ENCODE measurements at places on chromosomes 7 and 10.

DNA sequence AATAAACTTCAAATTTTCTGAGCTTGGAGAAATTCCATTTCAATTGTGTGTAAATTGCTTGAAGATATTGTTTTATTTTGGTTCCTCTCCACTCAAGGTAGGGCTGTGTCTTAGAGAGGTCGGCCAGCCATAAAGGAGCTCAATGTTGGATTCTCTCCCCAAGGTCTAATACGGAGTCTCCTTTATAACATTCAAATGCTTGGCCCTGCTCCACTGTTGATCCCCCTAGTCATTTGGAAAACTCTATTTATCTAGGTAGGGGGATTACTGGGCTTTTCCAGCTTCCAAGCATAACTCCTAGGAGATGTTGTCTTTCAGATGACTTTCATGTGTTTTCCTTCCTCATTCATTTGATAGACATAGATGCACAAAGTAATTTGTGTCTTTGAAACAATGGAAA is 170.9 kb downstream of the LRMDA start:
- DNase-seq: no peak

DNA sequence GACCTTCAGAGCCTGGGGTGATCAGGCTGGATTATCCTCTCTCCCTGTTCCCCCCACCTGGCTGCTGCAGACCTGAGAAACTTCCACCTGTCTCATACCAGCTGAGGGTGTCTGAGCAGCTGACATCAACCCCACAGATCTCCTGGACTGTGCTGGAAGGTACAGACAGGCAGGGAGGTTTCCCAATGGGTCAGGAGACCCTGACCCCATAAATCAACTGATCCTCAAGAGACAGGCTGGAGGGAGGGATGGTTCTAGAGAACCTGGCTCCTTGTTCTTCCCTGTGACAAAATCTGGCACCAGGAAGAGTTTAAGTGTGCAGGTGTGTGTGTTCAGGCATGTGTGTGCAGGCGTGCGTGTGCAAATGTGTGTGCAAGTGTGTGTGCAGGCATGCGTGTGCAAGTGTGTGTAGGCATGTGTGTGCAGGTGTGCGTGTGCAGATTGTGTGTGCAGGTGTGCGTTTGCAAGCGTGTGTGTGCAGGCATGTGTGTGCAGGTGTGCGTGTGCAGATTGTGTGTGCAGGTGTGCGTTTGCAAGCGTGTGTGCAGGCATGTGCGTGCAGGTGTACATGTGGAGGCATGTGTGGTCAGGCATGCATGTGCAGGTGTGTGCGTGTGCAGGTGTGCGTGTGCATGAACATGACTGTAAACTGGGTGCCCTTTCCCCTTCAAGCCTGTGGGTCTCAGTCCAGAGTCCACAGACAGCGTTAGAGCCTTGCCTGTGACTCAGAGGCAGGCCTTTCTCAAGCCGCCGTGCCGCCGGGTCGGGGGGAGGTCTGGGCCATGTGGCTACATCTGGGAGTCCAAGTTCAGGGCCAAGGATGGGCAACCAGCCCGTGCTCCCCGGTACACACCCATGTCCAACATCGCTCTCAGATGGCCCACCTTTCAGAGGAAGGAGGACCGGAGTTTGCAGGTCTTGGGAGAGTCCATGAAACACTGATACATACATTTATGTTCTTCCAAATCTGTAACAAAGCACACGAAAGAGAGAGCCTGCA is 50.1 kb upstream of the ELN start:
- no peak for DNase-seq

GRCh38 chr7:149286811-149287400 is 24.9 kb downstream of the ZNF783 start:
- DNase-seq: no peak

DNA sequence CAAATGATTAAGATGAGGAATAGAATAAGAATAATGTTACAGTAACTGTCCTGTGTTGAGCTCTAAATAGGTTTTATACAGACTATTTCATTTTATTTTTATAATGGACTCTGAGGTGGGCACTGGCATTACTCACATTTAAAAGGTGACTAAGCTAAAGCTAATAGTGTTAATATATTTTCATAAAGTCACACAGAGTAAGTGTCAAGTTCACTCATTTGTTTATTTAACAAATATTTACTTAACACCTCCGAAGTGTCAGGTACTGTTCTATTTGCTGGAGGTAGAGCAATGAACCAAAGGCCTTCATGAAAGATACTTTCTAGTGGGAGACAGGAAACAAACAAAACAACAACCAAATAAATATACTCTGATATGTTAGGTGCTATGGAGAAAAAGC is 44.0 kb downstream of the ASB4 start:
- no peak for DNase-seq

DNA sequence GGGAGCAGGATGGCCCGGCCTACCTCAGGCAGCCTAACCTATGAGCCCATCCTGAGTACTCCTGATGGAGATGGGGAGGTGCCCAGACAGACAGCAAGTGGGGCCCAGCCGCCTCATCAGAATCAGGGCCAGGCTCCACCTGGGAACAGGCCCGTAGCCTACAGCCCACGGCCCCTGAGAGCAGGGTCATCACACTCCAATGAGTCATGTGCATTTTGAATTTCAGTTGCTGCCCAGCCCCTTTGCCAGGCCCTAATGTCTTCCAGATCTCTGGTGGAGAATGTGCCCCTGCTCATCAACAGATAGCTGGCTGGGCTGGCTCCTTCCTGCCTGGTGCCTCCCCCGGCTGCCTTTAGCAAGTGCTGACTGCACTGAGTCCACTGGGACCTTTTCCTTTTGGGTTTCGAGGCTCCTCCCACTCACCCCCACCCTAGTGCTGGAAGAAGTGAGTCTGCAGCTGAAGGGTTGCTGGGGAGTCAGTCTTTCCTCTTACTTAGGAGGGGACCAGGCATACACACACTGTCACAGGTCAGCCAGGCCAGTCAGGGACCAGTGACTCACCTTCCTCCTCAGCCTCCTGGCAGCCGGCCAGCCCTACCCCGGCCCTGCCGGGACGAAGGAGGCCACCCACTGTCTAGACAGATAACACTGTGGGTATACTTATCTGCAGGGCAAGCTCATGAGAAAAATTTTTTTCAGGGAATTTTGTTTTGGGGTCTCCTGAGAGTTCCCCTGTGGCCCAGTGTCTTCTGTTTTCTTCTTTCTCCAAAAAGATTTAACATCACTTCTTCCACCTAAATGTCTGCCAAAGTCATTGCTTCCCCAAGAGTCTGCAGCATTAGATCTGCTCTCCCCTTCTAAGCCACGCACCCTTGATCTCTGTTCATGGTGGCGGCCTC is 9.1 kb upstream of the ASIC3 start:
- DNase-seq: peak; percentile 88

GRCh38 chr10:94292434-94293090 is 70.2 kb downstream of the NOC3L start:
- DNase-seq: no peak

DNA sequence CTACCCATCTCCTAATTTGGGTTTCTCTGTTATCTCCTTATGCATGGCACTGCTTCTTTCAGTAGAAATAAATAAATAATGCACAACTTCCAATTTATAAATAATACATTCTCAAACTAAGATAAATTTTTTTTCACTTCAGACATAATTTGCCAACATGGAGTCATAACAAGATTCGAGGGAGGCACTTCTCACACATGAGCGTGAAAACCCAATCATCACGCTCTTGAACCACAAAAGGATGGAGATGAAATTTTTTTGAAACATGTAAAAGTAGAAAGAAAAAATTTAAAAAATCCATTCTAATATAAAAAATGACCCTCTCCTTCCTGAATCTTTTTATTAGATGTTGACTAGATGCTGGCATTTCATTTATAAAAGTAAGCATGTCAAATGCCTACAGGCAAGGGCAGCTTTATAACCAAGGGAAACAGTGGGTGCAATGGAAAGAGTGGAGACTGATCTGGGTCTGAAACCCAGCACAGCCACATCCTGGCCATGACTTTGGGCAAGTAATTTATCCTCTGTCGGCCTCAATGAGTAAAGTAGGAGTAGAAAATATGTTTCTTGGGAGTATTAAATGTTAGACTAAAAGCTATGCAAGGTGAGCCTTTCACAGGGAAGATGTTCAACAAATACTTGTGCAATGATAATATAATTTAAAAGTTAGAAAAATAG is 185.0 kb downstream of the STK31 start:
- DNase-seq: peak; percentile 2

GRCh38 chr7:138316421-138317043 is 143.5 kb upstream of the TRIM24 start:
- DNase-seq: no peak

GRCh38 chr10:118026936-118027335 is 19.8 kb downstream of the RAB11FIP2 start:
- no peak for DNase-seq

GRCh38 chr10:49187950-49188761 is at the start of gene TMEM273:
TSS of gene TMEM273 (minus strand) at chr10:49188391. CDS start at chr10:49188336, 55 bp downstream.
- DNase-seq: no peak

GRCh38 chr7:42085531-42085930 is 151.5 kb downstream of the GLI3 start:
- no peak for DNase-seq

DNA sequence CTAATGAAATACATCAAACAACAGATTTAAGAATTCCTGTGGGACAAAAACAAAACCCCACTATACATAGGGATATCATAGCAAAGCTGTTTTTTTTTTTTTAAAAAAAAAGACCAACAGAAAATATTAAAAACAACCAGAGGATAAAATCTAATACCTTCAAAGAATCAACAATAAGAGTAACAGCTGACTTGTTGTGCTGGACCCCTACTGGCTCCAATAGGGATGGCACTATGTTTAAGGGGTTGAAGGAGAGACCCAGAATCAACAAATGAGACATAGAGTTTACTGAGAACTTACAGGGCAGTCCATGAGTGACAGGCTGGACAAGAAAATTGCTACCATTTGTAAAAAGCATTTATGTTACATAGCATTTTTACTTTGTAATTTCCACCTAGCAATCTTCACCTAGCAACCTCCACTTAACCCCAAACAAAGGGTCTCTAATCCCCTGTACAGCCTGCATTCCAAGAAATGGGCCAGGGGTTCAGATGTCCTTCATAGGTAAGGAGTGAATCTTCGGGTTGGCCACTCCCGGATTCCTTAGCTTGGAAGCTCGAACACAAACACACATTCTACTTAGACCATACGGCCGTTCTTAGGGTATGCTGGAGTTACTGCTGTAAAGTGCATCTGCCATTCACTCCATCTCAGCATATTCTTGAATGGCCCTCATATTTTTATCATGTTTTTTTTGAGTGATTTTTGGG is 25.8 kb downstream of the ASZ1 start:
- DNase-seq: no peak

DNA sequence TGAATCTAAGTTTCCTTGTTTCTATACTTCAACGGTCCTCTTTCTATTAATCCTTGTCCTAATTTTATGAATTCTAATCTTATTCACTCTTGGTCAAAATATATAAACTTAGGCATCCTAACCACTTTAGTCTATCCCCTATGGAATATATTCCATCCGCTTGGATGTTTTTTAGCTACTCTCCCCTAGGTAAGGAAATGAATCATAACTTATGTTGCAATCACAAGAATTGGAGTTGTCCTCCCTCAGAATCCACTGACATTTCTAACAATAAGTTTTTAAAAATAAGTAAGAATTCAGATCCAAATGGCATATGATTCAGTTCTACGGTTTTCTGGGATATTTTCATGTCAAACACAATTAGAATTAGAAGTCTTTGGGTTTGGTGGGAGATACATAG is 1081.6 kb downstream of the SORCS1 start:
- DNase-seq: peak; percentile 61

- DNase-seq: no peak
Observed at GRCh38 chr7:20383351-20383750, 52.7 kb downstream of the ITGB8 start.

GRCh38 chr7:41821521-41822213 is 118.8 kb upstream of the INHBA start:
- no peak for DNase-seq

DNA sequence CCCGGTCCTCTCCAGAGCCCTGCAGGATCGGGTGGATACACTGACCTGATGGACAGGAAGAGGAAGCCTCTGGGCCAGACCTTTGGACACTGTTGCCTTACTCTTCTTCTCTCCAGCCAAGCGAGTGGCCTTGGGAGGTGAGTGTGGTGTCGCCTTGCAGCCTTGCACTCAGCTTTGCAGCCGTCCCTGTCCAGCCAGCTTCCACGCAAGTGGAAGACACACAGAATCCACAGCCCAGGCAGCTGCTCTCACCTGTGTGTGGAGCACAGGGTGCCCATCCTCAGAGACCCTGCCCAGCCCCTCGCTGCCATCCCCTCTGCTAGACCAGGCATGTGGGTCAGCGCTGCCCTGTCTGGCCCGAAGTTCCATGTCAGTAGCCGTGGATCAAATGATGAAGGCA is 239.1 kb downstream of the EBF3 start:
- DNase-seq: no peak

- DNase-seq: no peak
Observed at GRCh38 chr10:47364911-47365310, 16.7 kb downstream of the RBP3 start.

GRCh38 chr10:30744106-30744505 is 114.6 kb upstream of the LYZL2 start:
- DNase-seq: no peak

DNA sequence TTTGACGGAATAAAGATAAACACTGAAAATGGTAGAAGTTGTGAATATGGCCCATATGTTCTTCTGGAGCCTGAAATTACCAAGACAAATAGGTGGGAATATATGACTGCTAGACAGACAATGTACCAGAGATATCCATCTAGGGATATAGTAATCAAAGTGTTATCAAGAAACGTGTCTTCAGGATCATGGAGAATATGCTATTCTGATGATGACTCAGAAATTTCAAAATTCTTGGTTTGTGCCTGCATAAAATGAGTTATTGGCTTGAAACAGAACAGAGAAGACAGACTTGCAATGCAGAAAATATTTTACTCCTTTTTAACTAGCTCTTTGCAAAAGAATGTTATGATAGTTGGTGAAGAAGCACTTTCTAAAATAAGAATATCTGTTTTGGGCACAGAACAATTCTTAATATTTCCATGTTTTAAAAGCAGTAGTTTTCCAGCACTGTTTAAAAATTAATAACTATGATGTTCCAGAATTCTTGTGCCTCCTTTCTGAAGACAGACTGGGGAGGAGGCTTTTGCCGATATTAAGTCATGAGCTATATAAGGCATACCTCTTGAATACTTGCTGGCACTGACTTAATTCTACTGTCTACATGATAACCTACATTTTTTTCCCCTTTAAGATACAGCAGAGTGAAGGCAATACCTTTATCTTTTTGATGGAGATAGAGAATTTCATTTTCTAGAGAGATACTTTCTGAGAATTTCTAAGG is 34.4 kb upstream of the CABCOCO1 start:
- DNase-seq: no peak

DNA sequence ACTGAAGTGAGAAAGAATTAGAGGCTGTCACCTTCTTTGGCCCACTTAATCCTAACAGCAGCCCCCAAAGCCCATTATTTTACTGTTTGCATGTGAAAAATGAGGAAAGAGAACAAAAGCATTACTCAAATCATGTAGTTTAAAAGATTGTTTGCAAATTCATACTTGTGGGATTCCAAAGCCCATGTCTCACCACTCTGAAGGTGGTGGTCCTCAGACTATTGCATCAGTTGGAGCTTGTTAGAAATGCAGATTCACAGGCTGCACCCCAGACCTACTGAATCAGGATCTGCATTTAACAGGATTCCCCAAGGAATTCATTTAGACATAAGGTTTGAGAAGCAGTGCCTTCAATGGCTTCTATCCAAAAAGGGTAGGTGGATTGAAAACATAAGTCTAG is 93.7 kb upstream of the PDE1C start:
- DNase-seq: peak; percentile 10

- DNase-seq: no peak
Observed at GRCh38 chr7:140677496-140677895, 4.8 kb downstream of the ADCK2 start.

Data from cardiac muscle cell (in vitro differentiated cells and primary cell).